ENCODE measurements at places on chromosomes 13 and 19. TPM values are rescaled to one million over a fixed set of nuclear protein-coding genes. Genes with fewer than 3 reads are reported as not detected.

DNA sequence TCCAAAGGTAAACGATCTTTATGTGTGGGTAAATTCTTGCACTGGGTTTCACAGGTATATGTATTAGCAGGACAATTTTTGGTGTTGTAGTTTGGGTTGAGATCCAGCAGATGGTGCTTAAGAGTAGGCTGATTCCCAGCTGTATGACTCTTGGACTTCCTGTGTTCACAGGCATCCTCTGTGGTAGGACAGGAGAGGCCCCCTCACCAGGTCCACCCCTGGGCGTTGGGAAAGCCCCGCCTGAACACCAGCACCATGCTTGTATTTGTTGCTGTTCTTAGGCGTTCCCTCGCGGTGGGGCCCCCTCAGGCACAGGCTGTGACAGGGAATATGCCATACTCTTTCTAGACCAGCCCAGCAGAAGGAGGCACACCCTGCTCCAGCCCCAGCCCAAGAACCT, 49.5 kb upstream of the PCDH17 start:
- DNase-seq: no peak

The SIAH3 gene
- total RNA-seq: not detected

The ZNF446 gene
- total RNA-seq: 7.5 TPM

The PTPRH gene
- total RNA-seq: 6.5 TPM

The TMPRSS9 gene
- not detected for total RNA-seq

DNA sequence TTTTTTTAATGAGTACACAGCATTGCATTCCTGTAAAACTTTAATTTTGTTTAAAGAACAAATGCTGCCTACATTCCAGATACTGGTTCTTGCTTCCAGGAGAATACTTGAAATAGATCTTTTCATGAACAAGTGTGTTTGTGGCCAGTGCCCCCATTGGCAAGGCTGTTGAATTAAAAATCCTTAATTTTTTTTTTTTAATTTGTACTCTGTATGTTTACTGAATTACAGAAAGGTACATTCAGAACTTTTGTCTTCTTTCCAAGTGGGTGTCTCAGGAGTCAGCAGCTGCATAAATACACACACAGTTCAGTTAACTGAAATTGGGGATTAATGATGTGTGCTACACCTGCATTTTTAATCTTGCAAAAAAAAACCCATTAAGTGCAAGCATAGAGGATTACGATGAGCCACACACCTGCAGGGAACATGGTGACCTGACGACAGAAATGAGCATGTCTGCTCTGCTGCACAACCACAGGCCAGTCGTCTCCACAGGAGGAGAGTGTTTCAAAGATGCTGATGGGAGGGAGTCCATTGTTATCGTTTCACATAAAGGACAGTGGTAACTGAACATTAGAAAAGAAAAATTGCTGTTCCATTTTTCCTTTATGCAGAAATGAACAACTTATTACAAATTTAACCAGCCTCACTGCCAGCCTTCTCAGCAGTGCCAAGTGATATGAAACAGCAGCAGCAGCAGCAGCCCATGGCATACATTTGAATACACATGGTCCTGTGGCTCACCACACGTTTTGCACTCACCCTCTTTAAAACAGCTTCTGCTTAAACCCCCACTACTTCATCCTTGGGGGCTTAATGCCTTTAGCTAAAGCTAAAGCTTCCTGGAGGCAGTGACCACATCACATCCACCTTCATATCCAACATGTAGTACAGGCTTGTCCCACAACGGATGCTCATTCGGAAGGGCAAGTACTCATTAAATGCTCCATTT, 72.3 kb upstream of the RFC3 start:
- DNase-seq: no peak

All from fibroblast of the aortic adventitia (primary cell).